Peyer's patch (tissue), 4 donors: ENCODE measurements at places on chromosomes 6 and 20. TPM values are rescaled to one million over a fixed set of nuclear protein-coding genes. Genes with fewer than 3 reads are reported as not detected.

Gene SOX4
- total RNA-seq, result 23.9 TPM

Gene HM13
- total RNA-seq, result 38.9 TPM

Gene HLA-DQA1
- 0.67 TPM for total RNA-seq

Gene PBOV1
- not detected for total RNA-seq

Gene NKX2-4
- not detected for total RNA-seq

DNA sequence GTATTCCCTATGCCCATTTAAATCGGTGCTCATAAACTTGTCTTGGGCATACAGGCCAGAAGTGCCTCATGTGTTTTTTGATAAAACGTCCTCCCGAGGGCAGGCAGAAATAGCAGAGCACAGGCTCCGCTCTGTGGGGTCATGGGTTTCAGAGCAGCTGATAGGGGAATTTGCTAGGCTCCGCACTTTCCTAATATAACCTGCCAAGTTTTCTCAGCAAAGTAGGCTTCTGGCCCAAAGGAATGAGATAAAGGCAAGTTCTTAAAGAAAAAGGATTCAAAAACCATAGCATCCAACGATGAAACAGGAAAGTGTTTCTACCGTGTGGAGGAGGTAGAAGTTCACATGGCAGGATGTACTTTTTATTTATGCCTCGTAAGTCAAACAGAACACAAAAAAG is 69.8 kb upstream of the RALGAPA2 start:
- no peaks in the 10 kb centered on the region for H3K36me3 ChIP-seq
- no peaks in the 10 kb centered on the region for H3K27me3 ChIP-seq
- no peak overlapping the region for H3K4me3 ChIP-seq
- no peak for DNase-seq

GRCh38 chr6:170134031-170134470 is 156.8 kb downstream of the DLL1 start:
- no peaks in the 10 kb centered on the region for H3K4me1 ChIP-seq
- H3K27ac ChIP-seq, result no peak overlapping the region
- H3K27me3 ChIP-seq, result no peaks in the 10 kb centered on the region
- H3K4me3 ChIP-seq, result no peak overlapping the region
- H3K36me3 ChIP-seq, result no peaks in the 10 kb centered on the region

- H3K4me1 ChIP-seq, result no peaks in the 10 kb centered on the region
- DNase-seq, result no peak
- H3K4me3 ChIP-seq, result no peak overlapping the region
- H3K36me3 ChIP-seq, result no peaks in the 10 kb centered on the region
- no peaks in the 10 kb centered on the region for H3K27me3 ChIP-seq
These were observed 776.0 kb upstream of the MANEA start for GRCh38 chr6:94801344-94801743.

DNA sequence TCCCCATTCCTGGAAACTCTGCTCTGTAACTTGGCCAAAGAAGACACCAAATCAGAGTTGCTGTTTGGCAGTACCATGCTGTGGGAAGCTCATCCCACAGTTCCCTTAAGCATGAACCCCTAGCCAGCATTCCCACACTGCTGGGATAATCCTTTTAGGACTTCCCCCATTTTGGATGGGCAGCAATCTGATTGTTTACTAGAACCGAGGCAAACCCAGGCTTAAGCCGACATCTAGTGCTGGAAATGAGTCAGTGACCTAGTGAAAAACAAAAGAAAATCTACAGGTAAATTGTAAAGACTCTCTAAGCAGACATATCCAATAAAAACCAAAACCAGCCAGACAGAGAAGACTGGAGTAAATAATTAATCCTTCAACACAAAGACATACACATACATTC is 5.2 kb downstream of the DNAH8 start:
- no peaks in the 10 kb centered on the region for H3K27me3 ChIP-seq
- H3K4me3 ChIP-seq, result no peak overlapping the region
- DNase-seq, result no peak
- H3K27ac ChIP-seq, result no peak overlapping the region

GRCh38 chr20:19589787-19590362 is 168.2 kb upstream of the RIN2 start:
- no peaks in the 10 kb centered on the region for H3K36me3 ChIP-seq
- no peak for DNase-seq
- H3K4me3 ChIP-seq, result no peak overlapping the region
- no peak overlapping the region for H3K27ac ChIP-seq
- no peaks in the 10 kb centered on the region for H3K27me3 ChIP-seq
- H3K4me1 ChIP-seq, result no peaks in the 10 kb centered on the region

DNA sequence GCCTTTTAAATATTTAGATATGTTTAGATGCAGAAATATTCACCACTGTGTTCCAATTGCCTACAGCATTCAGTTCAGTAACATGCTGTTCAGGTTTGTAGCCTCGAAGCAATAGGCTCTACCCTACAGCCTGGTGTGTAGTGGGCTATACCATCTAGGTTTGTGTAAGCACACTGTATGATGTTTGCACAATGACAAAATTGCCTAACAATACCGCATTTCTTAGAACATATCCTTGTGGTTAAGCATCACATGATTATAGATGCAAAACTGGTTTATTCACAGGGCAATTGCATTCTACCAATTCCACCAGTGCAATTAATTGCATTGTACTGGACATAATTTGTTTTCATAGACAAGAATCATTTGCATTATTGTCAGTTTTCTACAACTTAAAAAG is 7.9 kb upstream of the SLC22A16 start:
- DNase-seq, result no peak
- H3K4me1 ChIP-seq, result no peaks in the 10 kb centered on the region
- no peaks in the 10 kb centered on the region for H3K36me3 ChIP-seq
- H3K4me3 ChIP-seq, result no peak overlapping the region
